Karpas-422 (cell line): ENCODE measurements at places on chromosomes 7 and 10.

GRCh38 chr7:155804897-155805825 is 7.1 kb downstream of the SHH start:
- DNase-seq: no peak

DNA sequence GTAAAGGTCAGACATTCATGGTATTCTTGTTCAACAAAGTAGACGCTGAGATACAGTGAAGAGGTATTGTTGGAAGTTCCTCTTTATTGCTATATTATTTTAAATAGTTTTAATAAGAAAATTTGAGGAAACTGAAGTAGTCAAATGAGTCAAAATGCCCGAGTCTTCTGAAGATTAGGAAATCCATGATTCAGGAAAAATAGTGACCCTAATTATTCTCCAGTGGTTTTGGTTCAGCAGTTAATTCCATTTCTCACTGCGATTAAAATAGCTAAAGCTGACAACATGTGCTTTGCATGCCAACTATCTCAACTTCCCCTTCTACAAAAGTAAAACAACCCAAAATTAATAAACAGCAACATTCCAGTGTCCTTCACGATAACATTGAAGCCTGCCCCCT is 32.7 kb upstream of the PFKP start:
- DNase-seq: no peak

- no peak for DNase-seq
These were observed 47.4 kb downstream of the ZMYND11 start for GRCh38 chr10:182441-183201.

GRCh38 chr7:7122033-7122478 is 60.3 kb upstream of the C1GALT1 start:
- DNase-seq: no peak

GRCh38 chr7:142548978-142549377 is 200.3 kb upstream of the PRSS1 start:
- DNase-seq: no peak

DNA sequence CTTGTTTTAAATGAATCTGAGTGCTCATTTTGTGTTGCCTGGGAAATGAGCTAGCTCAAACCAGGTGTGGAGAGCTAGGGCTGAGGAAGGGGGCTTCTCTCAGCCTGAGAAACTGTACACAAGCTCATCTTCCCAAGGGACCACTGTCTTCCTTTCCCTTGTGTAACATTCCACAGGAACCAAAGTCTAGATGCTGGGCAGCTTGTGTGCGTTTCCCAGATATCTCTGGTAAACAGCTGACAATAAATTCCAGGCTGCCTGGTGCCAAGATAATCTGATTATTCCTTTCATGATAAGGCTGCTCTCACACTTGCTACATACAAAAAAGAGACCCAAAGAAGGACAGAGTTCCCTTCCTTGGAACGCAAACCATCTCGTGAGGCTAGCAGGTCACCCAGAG is 33.1 kb upstream of the MKLN1 start:
- no peak for DNase-seq

DNA sequence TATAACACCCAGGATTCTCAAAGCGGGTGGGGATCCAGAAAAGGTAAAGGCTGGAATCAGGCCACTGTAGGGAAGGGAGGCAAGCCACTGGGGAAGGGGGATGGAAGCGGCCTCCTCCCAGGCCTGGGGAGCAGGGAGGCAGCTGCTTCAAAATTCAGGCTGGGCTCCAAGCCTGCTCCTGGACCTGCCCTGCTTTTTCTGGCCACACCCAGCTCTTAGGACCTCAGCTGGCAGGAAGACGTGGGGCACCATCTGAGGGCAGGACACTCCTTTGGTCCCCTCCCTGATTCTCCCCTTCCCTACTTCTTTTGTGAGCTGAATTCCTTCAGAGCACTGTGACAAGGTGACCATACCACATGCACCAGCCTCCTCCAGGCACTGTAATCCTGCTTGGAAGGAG is 4.6 kb upstream of the LBX1 start:
- no peak for DNase-seq

- no peak for DNase-seq
These were observed 13.4 kb downstream of the RPP30 start for GRCh38 chr10:90885176-90885575.

DNA sequence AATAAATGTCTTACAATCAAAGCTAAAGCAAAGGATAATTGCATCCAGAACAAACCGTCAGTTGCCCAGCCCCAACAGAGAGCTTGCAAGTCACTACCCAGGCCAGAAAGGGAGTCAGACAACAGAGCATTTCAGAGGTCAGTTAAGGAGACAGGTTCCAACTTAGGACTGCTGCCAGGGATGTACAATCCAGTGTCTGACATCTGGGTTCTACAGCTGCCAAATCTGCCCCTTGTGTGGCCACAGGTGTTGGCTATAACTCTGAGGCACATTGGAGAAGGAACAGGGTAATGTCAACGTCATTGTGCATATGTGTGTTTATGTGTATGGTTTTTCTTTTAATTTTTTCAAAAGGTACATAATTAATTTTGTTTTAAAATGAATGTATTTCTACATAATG is 85.2 kb upstream of the GLCCI1 start:
- DNase-seq: no peak

DNA sequence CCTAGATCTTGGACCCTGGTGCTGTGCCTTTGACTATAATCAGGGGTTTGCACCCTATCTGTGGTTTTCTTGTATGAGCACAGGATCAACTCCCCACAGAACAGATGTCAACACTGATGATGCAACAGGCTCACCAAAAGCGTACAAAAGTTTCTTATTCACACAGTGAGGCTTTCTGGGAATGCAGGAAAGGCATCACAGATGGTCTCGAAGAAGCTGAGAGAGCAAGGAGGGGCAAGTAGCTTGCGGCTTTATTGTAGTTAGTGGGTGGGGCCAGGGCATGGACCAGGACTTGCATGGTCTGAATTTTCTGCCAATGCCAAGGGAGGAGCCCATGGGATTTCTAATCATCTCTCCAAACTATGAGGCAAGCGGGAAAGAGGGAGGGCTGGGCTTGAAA is 46.2 kb downstream of the SEC61G start:
- DNase-seq: no peak
